ENCODE measurements at places on chromosomes 5 and 9. TPM values are rescaled to one million over a fixed set of nuclear protein-coding genes. Genes with fewer than 3 reads are reported as not detected.

The OR13C8 gene
- not detected for total RNA-seq

The SNX24 gene
- total RNA-seq: 13.6 TPM

The NUDCD2 gene
- total RNA-seq: 30.4 TPM

The SLCO6A1 gene
- 0.43 TPM for total RNA-seq

- DNase-seq: no peak
Measured at GRCh38 chr5:32273821-32274220, 38.9 kb downstream of the MTMR12 start.
